ENCODE measurements at places on chromosomes 7 and 10.

DNA sequence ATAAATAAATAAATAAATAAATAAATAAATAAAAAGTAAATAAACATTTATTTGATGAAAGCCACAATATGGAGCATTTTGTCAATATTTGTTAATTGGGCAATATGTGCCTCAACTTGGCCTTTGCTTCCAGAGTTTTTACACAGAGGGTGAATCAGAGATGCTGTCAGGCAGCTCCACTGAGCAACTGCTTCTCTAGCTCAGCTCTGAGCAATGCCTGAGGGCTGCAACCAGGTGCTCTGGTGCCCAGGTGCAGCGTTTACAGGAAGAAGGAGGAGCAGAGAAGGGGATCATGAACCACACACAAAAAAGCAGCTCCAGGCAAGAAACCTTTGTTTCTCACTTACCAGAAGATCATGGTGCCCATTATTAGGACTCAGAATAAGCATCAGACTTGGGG, 876.2 kb upstream of the AUTS2 start:
- DNase-seq = no peak

DNA sequence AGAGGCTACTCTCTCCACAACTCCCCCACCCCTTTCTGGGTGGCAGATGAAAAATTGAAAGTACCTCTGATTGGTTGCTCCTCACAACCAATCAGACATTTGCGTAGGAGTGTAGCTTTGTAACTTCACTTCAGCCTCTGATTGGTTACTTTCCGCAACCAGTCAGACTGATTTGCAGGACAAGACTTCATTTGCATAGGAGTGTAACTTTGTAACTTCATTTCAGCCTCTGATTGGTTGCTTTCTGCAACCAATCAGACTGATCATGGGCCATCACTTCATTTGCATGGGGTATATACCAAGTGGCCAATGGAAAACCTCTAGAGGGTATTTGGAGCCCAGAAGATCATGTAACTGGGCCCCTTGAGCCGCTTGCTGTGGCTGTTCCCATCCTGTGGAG, 25.6 kb downstream of the CDNF start:
- no peak for DNase-seq

DNA sequence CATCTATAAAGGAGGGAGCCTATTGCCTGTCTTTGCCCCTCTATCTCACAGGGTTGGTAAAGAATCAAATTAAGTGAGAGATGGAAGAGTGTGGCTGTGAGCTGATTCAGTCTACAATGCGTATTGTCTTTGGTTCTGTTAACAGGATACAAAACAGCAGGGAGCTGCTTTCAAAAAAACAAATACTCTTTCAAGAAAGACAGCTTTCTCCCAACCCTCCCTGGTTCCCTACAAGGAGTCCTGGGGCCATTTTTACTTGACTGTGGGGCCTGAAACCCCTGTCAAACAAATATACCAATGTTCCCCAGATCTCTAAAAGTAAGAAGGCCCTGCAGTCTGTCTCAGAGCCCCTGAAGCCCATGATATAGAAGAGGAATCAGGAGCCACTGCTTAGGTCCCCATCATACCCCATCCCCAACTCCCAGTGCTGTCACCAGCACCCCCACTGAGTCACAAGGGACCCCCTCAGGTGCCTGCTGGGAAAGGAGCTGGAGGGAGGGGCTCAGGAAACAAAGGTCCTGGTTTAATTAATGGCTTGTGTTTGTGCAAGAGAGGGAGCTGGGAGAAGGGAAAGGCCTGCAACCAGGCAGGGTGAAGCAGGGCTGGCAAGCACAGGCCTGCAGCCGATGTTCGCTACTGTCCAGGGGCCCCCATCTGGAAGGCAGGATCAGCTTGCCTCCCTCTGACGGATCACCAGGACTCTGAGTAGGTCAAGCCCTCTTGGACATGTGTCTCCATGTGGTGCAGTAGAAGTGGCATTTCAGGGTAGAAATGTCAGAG, 182.0 kb upstream of the GHITM start:
- no peak for DNase-seq

DNA sequence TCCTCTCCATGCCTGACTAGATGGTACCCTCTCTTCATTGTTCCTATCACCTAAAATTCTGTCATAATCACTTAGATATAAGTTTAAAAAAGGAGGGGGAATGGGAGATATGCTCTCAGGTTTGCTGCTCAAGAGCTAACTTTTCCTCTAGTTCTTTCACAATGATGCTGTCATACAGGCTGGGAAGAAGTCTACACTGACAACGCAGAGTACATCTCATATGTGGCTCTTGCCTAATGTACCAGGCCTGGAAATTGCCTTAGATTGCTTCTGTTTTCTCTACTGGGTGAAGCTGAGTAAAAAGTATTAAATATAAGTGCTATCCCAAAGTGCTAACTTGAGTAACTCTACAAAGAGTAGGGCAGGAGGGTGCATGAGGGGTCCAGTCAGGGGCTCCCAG, 43.8 kb upstream of the BET1 start:
- no peak for DNase-seq

- DNase-seq = no peak
Measured at GRCh38 chr7:108253275-108254044, 123.3 kb upstream of the LAMB4 start.

- DNase-seq = no peak
Measured at GRCh38 chr7:12674861-12675260, 12.6 kb upstream of the ARL4A start.

GRCh38 chr7:47561715-47562446, 20.0 kb downstream of the TNS3 start:
- no peak for DNase-seq

DNA sequence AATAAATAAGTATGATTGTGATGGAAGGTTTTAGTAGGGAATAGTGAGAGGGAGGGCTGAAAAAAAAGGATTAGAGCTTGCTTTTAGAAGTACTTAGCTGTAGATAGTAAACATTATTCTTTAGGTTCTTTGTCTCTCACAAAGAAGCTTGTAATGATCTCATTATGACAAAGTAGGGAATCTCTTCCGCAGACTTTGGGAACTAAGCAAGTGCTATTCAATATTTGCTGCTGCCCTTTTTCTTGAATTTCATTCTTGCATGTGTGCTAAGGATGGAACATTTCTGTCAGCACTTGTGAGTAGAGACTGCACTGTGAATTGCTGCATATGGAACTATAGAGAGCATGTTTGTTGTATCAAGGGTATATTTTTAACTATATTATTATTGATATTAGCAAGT, 173.4 kb downstream of the ST7 start:
- DNase-seq = no peak

DNA sequence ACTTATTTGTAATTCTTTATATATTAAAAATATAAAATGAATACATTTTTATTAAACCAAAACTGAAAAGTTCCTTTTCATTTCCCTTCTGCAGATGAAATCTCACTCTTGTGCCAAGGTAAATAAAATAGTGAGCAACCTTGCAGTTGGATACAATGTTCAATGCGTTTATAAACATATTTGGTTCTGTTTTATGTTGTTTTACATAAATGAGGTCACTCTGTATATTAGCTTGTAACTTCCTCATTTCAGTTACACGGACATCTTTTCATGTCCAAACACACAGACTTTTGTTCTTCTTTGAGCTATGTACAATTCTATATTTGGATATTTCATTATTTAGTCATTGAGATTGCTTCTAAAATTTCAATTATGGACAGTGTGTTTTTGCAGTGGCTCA, 107.7 kb downstream of the BBS9 start:
- DNase-seq = no peak

- DNase-seq = no peak
Measured at GRCh38 chr10:22453948-22454591, 108.8 kb downstream of the SPAG6 start.

- DNase-seq = no peak
Measured at GRCh38 chr10:29056729-29057128, 232.1 kb upstream of the LYZL1 start.

GRCh38 chr10:105800641-105801040, 1159.6 kb downstream of the SORCS3 start:
- DNase-seq = no peak
